ENCODE measurements at places on chromosomes 11 and 22.
A peak's percentile ranks its signal among the peaks of the same experiment; 100 is the strongest.

GRCh38 chr22:29148826-29149225 lies 56.9 kb upstream of the EMID1 start:
- DNase-seq: no peak

- peak; percentile 37 for DNase-seq
Observed at GRCh38 chr22:47337161-47337621, 574.7 kb downstream of the TBC1D22A start.

GRCh38 chr11:9253086-9253485 lies 12.1 kb downstream of the DENND5A start:
- DNase-seq: no peak

DNA sequence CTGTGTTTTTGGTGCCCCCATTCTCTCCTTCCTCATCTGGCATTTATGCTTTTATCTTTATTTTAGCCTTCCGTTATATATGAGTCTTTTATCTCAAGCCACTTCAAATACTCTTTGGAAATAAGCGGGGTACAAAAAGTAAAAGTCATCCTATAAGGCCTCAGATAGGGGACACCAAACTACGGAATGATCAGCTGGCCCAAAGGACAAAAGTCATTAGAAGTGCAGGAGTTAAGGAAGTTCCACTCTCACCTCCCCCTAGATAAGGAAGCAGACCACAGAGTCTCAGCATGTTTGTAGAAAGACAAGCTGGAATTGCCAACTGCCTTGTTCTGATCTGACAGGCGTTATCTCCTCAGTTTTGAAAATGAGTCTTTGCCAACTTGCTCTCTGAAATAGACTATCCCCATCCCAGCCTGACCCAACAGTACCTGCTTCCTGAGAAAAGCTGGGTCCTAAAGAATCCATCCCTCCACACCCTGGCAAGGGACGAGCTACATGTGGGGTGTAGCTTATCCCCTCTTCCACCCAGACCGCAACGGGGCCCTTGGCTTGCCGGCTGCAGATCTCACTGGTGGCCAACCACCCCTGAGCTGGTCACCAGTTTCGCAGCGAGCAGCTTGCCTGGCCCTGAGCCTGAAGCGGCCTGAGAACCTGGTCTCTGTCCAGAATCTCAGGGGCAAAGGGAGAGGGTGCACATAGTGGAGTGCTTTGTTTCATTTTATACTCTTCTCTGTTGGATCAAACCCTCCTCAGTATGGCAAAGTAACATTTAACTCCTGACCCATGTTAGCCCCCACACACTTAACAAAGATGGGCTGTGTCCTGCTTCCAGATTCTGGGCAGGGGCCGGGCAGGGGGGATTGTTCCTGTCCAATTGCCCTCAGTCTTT lies 13.8 kb downstream of the FADS2 start:
- no peak for DNase-seq

DNA sequence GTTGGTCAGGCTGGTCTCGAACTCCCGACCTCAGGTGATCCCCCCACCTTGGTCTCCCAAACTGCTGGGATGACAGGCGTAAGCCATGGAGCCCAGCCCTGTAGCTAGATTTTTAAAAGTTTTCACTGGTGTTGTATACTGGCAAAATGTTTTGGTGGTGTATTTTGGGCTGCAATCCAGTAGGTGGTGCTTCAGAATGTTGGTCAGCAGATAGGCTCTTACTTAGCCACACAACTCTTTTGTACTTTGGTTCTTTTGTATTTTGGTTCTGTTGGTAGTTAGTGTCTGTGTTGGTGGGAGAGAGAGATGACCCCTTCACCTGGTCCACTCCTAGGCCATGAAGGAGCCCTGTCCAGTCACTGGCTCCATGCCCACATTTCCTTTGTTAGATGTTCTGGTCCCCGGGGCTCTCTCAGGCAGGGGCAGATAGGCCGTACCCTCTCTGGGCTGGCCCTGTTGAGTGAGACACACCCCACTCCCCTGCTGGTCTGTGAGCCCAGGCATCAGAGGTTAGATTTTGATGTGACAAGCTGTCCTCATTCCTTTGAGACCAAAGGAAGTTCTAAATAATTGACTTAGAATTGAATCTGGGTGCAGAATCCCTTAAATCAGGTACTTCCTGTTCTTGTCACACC lies 123.8 kb downstream of the DDX10 start:
- no peak for DNase-seq

GRCh38 chr11:57213342-57214097 lies 23.5 kb downstream of the APLNR start:
- no peak for DNase-seq

DNA sequence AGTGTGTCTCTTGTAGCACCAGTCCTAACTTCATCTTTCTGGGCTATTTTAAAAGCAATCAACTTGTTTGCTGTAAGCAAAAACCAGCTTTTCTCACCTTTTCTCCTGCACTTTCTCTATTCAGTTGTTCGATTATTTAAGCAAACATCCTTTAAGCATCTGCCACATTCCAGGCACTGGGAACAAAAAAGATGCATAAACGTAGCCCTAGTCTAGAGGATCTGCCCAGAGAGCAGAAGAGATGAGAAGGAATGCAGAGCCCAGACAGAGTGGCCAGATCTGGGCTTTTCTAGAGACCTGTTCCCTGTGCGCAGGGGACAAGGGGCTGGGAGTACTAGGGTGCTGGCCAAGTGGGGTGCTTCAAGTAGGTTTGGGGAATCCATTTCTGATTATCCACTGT lies 8.4 kb downstream of the APLNR start:
- no peak for DNase-seq

GRCh38 chr11:65767406-65767805 lies 13.4 kb downstream of the AP5B1 start:
- no peak for DNase-seq

- no peak for DNase-seq
Observed at GRCh38 chr22:49141761-49142160, 685.9 kb downstream of the BRD1 start.

DNA sequence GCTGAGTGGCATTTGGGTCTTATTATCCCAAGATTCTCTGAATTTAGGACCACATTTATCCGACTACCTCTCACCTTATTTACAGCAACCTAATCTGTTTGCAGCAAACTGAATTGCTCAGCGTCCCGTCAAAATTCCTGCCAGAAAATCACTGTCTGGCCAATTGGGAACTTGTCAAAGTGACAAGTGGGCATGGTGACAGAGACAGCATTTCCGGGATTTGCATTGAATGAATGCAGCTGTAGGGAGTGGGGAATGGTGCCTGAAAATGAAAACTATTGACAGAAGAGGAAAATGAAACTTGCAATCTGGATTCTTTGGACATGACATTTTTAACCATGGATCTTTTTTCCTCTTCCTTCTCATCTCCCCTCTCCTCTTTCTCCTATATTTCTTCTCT lies 113.8 kb downstream of the NELL1 start:
- DNase-seq: no peak

GRCh38 chr11:19234231-19234817 lies 6.4 kb downstream of the E2F8 start:
- DNase-seq: no peak

GRCh38 chr11:46736615-46737014 lies 17.6 kb downstream of the F2 start:
- DNase-seq: no peak

DNA sequence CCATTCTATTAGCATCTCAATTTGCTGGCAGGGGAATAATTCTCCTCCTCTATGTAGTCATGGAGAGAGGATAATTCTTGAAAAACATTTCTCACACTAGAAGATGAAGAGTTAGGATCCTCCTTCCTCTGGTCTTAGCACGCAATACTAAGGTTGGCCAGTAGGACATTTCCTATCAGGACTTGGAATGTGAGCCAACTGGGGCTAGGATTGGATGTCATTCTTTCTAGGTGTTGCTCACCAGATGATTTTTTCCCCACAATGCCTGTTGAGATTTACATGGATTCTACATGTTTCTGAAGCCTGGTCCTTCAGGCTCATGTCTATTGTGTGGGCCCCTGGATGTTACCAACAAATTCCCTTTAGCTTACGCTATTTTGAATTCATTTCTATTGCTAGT lies 28.0 kb downstream of the SLN start:
- DNase-seq: no peak

DNA sequence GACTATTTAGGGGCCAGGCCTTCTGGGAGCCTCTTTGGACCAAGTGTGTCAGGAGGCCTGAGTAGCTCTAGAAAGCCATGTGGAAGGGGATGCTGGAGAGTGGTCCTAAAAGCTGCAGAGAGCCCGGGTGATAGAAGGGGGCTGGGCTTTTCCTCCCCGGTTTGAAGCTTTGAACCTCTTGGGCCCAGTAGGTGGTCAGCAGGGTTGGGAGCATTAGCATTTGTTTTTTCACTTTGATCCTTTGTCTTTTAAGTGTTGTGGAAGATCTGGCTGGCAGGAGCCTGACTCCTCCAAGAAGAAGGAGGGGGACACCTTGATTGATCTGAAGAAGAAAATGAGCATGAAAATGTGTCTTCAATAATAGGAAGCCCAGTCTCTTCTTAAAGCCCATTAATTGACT lies 596.6 kb downstream of the INSC start:
- DNase-seq: no peak

DNA sequence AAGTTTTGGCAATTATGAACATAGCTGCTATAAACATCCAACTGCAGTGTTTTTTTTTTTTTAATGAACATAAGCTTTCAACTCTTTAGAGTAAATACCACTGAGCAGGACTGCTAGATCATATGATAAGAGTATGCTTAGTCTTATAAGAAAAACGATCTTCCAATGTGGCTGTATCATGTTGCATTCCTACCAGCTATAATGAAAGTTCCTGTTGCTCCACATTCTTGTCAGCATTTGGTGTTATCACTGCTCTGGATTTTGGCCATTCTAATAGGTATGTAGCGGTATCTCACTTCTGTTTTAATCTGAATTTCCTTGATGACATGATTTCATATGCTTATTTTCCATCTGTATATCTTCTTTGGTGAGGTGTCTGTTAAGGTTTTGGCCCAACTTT lies 50.4 kb downstream of the PDGFD start:
- DNase-seq: no peak

All from NCI-H510A (cell line).